ENCODE measurements at places on chromosomes 3 and 15.

GRCh38 chr15:37093480-37094332, 6.6 kb downstream of the MEIS2 start:
- no peak for DNase-seq

GRCh38 chr15:74428970-74429780, 4.6 kb downstream of the SEMA7A start:
- no peak for DNase-seq

GRCh38 chr3:162678941-162679340, 1182.3 kb downstream of the OTOL1 start:
- DNase-seq, result no peak

GRCh38 chr3:50602595-50603191, 8.9 kb downstream of the CISH start:
- no peak for DNase-seq

- DNase-seq, result no peak
These were observed 60.6 kb downstream of the CHAC1 start for GRCh38 chr15:41013691-41014414.

GRCh38 chr3:189557824-189558223, 73.4 kb upstream of the TP63 start:
- DNase-seq, result no peak

DNA sequence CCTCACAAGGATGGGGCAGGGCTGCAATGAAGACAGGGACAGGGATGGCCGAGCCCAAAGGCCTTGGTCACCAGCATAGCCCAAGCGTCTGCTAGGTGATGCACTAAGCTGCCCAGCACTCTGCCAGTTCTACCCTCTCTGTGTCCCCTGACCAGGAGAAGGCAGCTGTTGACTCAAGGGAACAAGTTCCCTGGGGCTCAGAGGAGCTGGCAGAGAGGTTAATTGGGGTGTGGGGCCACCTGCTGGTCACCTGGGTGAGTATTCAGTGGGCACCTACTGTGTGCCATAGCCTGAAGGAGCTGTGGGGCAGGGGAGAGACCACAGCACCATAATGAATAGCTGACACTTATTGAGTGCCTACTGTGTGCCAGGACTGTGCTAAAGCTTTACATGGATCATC, 22.0 kb upstream of the DOCK3 start:
- peak; percentile 59 for DNase-seq

DNA sequence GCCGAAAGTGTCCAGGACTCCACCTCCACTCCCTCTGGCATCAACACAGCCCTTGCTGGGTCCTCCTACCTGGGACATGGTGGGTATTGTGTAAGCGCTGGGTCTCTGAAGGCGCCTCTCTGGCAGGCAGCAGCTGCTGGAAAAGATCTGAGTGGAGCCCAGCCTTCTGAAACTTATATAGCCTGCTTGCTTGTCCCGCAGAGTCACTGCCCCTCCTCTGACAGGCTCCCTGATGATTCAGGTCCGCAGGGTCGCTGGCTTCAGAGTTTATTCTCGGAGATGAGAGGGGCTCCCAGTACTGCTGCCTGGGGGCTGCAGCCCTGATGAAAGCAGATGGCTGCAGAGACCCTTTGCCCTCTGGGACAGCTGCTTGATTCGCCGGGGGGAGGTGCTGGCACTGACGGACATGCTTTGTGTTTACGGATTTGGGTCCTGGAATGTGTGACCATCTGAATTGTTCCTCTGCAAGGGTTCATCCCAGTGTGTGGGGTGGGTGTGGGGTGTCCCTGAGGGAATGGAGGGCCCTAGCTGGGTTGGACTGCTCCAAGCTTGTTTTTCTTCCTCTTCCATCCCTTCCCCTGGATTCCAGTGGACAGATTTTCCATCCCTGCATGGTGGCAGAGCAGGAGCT, at the start of gene MUSTN1:
TSS of gene MUSTN1 (minus strand) at position 149 of the 631 bp plus-strand sequence. CDS start at position 78, 71 bp downstream.
- DNase-seq, result no peak

DNA sequence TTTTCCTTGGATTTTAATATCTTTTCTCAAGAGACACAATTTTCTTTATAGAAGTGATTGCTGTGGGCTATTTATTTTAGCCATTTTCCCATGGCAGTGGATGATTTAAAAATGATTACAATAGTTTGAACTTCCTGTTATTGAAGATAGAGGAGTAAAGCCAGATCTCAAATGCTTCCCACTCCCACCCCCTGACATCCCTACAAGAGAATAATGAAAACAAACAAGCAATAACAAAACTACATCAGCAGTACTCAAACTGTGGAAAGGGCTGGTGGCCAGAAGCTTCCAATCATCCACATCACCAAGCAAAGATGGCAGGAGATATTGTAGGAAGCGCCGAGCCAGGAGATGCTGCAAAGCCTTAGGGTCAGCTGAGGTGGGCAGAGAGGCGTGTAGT, 831.1 kb upstream of the NR2F2 start:
- no peak for DNase-seq

DNA sequence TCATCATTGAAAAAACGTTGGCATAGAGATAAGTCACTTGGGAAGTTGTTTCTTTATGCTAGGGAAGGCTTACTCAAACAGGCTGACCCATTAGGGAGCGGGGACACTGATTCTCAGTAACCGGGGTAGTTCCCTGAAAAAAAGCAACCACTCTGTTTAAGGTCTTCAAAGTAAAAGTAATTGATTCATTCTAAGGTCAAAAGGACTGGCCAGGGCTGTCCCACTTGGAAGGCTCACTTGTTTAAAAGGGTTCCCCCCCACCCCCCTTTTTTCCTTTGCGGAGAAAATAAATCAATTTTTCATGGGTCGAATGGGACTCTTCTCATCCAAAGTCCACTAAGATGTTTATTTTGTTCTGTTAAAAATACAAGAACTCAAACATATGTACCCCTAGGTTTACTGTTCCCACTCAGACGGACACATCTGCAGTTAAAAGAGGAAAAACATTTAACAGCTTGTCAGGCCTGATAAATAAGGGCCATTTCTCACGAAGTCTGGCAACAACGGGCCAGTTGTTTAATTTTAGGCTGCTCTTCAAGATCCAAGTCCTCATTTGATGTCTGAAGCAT, 53.0 kb downstream of the ARHGEF3 start:
- DNase-seq, result no peak

- no peak for DNase-seq
These were observed 1298.6 kb downstream of the SI start for GRCh38 chr3:163779396-163780344.

DNA sequence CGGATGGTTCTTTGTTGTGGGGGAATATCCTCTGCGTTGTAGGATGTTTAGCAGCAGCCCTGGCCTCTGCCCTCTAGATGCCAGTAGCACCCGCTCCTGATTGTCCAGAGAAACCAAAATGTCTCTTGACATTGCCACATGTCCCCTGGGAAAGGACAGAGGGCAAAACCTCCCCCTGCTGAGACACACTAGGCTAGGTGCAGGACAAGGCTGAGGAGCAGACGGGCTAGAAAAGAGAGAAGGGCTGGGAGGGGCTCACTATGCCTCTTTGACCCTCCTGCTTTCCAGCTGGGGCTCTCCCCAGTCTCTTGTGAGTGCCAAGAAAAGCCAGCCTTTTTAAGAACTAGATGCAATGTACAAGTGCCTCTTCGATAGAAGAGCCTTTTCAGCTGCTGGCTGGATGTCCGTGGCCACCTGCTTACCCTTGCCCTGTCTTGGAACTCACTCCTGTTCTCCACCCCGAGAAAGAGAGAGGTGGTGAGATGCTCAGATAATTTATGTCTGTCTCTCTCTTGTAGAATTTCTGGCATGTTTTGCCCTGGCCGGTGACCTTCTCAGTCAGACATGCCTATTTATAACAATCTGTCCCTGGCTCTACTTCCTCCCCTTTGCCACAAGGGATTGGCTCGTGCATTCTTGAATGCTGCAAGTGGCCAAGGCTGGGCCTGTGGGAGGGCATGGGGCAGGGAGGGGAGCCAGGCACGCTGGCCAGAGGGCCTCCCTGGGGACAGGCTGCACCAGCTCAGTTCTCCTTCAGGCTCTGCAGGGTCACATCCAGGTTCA, 142.6 kb downstream of the RPLP1 start:
- DNase-seq, result no peak

- DNase-seq, result no peak
These were observed 62.7 kb downstream of the SNRK start for GRCh38 chr3:43348852-43349574.
